ENCODE measurements at places on chromosomes 1 and 21.

DNA sequence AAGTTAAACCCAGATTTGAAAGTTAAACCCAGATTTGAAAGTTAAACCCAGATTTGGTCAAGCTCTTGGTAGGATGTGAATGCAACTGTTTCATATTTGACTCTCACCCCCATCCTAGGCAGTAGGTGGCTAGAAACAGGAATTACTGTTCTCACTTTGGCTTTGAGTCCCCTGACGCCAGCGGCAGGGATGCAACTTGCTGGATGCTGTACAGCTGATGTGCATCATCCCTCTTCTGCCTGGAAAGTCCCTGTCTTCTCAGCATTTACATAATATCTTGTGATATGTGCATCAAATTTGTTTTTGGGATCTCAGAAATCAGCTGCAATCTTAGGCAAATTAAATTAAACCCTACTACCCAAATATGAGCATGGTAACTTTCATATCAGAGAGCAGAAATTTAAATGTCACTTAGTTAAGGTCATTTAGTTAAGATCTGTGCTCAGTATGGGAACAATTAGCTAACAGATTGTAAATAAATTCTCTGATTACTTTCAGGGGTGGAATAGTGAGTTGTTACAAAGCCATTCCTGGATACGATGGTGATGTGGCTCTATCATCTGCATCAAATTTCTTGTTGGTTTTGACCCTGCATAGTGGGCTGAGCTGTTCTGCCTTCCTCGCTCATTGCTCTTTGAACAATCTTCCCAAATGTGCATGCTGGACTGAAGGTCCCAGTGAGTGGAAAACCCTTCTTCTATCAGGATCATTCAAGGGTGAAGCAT is 6.8 kb upstream of the HAO2 start:
- no peak for DNase-seq

GRCh38 chr1:159088546-159089183 is 12.1 kb upstream of the AIM2 start:
- no peak for DNase-seq

DNA sequence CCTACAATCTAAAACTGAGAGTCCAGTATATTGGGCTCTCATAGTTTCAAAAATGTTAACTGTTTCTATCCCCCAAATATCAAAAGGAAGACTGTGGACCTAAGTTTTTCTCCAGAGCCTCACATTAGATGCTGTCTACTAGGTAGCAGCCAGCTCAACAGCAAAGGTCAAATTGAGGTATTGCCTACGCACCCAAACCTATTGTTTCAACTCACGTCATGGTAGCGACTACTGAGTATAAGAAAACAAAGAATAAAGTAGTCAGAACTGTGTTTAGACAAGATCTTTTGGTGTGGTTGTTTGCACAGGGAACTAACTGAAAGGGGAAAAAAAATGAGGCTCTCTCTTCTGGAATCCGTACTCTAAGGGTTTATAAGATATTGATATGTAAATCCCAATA is 173.2 kb downstream of the LBR start:
- DNase-seq: no peak

DNA sequence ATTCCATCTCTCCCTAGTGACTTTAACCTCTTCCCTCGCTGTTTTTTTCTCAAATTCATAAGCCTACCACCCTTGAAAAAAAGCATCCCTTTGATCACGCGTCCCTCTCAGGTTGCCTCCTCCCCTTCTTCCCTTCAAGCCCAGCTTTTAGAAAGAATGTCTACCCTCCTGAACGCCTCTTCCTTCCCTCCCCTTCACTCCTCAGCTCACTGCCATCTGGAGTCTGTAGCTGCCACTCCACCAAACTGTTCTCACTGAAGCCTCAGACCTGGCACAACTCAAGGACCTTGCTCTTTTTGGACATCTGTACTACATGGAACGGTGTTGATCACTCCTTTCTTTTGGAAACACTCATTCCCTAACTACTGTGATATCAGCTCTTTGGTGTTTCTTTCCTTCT is 80.6 kb downstream of the SLC25A24 start:
- no peak for DNase-seq

- no peak for DNase-seq
Observed at GRCh38 chr1:232722626-232723025, 82.6 kb upstream of the MAP10 start.

DNA sequence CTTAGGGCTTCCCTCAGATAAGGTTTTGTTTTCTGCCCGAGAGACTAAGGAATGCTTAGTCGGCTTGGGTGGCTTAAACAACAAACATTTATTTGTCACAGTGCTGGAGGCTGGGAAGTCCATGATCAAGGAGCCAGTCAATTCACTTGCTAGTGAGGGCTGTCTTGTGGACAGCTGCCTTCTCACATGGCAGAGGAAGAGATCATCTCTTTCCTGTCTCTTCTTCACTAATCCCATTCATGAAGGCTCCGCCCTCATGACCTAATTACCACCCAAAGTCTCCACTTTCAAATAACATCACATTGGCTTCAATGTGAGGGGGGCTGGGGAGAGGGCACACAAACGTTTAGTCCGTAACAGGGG is 50.5 kb upstream of the IL12RB2 start:
- no peak for DNase-seq

GRCh38 chr1:110364221-110364620 is 25.0 kb downstream of the RBM15 start:
- DNase-seq: no peak

DNA sequence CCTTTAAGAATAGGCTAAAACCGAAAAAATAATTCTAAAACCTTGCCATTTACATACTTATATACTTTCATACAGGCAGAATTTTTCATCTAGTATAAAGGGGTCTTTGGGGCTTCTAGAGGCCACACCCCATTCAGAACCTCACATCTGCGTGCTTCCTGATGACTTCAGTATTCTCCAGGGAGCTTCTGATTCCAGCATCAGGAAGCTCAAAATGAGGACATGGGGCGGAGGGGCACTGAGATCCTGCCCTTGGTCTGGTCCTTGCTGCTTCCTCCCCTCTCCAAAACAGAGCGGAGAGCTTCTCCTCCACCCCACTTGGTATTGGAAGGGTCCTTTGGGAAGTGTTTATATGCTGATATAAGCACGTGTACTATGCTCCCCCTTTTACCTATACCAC is 13.8 kb downstream of the PAX7 start:
- DNase-seq: no peak

GRCh38 chr1:200345520-200345919 is 64.3 kb downstream of the ZNF281 start:
- DNase-seq: no peak

DNA sequence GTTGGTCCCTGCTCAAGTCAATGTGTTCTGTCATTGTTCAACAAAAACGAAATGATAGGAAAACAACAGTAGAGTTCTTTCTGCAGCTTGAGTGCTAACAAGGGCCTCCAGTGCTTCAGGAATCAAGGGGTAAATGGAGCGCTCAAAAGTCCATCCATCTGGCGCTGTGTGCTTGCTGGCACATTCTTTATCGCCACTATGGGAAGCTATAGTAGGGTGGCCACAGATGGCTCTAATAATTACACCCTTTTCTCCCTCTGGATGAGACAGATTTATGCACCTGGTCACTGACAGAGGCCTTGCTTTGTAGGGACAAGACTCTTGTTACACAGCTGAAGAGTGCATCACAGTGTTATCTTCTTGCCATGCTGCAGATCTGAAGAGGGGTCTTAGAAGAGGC is 136.0 kb downstream of the GDAP2 start:
- no peak for DNase-seq

GRCh38 chr1:156496211-156496761 is 4.3 kb downstream of the MEF2D start:
- no peak for DNase-seq

GRCh38 chr1:209157546-209158249 is 425.8 kb upstream of the CAMK1G start:
- DNase-seq: no peak

GRCh38 chr21:33375101-33375644 is 28.0 kb upstream of the IFNGR2 start:
- DNase-seq: no peak

DNA sequence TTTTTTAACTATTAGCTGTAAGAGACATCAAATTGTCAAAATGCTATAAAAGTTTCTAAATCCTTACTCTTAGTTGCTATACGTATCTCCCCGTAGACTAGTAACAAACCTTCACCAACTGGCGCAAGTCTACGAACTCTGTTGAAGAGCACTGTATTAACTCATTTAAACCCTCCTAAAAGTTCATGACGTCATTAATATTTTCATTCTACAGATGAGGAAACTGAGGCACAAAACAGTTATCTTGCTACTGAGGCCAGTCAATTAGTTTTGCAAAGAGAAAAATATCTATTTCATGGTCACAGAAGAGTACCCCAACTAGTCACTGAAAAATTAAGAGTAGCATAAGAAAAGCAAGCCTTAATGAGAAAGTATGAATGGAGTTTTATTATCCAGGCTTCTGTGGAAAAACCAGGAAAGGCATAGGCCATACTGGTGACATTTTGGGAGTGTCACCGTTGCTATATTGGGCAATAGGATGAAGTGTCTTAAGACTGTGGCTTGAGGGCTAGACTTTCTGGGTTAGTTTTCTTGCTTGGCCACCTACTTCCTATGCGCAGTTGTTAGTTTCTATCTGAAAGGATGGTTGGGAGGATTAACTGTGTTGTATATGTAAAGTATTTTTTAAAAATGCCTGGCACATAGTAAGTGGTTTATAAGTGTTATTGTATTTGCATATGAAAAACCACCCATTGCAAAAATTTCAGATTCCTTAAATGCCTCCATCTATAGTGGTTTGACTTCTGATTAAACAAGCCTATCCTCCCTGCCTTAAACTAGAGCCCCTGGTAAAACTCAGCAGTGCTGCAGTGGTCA is 52.4 kb upstream of the SYT14 start:
- DNase-seq: no peak

DNA sequence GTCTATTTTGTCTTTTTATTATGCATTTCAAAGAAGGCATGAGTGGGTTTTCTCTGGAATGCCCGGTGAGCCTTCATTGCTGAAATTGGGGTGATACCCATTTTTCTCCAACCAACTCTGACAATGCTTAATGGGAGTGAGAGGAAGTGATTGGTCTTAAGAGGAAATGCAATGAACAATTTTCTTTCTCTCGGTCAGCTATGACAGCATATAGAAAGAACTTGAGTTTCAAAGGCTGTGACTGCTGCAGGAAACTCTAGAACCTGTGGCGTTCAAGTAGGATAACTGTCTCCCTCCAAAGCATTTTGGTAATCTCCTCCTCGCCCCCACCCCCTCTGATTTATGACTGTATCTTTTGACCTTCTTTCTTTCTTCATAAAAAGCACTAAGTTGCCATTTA is 155.9 kb downstream of the LYPLAL1 start:
- DNase-seq: no peak

- no peak for DNase-seq
Observed at GRCh38 chr1:19426294-19427086, 58.8 kb downstream of the CAPZB start.

GRCh38 chr21:44752671-44753235 is 41.4 kb upstream of the TSPEAR start:
- DNase-seq: no peak

GRCh38 chr1:1543706-1544099 is 3.3 kb upstream of the TMEM240 start:
- DNase-seq: no peak

GRCh38 chr1:226549094-226549936 is 751 bp downstream of the STUM start:
- no peak for DNase-seq

DNA sequence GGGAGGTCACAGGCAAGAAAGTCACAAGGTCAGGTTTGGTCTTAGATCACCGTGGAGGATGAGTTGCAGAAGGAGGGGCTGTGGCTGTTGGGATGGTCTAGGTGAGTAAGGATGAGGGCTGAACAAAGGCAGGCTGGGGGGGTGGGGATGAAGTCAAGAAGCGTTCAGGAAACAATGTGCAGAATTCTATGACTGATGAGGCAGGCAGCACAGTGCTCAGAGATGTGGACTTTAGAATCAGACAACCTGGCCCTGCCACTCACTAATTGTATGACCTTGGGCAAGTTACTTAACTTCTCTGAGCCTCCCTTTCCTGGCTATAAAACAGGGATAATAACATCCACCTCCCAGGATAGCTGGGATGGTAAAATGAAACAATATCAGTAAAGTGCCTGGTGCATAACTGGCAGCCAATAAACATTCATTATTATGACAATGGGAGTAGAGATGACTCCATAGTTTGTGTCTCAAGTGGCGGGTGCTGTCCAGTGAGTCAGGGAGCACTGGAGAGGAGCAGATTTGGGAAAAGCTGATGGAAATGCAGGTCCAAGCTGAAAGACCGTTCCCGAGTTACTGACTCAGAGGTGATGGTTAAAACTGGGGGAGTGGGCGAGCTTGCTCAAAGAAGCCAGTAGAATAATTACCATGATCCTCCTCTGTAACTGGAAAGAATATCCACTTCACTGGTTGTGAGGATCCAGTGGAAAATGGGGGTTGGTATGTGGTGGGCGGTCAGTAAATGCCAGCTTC is 2.1 kb downstream of the TIE1 start:
- no peak for DNase-seq

- no peak for DNase-seq
Observed at GRCh38 chr21:26812173-26812572, 33.0 kb downstream of the ADAMTS1 start.

- DNase-seq: no peak
Observed at GRCh38 chr21:39232861-39233291, 49.6 kb upstream of the PSMG1 start.

DNA sequence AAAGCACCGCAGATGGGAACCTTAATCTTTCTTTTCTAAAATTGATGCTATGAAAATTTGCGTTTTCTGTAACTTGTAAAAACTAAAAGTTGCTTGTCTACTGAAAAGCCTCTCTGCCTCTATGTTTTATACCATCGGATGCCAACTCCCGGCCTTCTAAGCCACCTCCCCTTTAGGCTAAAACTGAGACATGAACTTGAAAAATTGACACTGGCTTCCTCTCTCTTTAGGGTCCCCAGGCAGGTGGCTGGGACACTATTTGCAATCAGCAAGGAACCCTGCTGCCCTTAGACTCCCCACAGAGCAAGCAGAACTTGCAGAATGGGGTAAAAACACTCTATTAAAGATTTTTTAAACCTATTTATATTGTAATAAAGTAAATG is 151.1 kb upstream of the CAMK1G start:
- DNase-seq: no peak

GRCh38 chr1:203534012-203534411 is 40.1 kb downstream of the OPTC start:
- no peak for DNase-seq

GRCh38 chr1:26820784-26821269 is 5.7 kb upstream of the ZDHHC18 start:
- DNase-seq: no peak

- DNase-seq: no peak
Observed at GRCh38 chr1:33438364-33439160, 7.7 kb upstream of the PHC2 start.

DNA sequence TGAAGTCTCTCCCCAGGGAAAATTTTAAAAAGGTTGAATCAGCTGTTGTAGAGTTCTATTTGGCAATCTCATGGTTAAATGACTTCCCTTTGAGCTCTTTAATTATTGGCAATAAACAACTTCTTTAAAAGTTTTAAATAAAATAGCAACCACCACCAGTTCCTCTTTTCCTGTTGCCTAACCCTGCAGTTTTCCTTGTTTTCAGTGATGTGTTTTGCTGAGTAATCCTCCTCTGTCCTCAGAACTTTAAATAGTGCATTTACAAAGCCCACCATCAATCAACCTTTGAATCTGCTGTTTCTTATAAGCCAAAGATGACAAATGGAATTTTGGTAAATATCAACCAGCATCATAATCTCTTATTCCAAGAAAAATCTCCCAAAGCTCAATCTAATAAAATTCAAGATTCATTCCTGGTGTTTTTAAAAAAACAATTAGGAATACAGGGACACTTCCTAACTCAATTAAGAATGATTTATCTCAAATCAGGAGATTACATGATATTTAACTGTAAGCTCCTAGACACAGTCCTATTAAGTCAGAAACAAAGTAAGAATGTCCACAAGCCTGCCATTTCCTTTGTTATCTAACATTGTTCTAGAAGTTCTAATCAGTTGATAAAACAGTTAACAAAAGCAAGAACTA is 14.8 kb downstream of the AVPR1B start:
- DNase-seq: no peak

Measured in NCI-H1105 (cell line).